AG09309 (cell line): ENCODE measurements at places on chromosomes 6 and 20.

DNA sequence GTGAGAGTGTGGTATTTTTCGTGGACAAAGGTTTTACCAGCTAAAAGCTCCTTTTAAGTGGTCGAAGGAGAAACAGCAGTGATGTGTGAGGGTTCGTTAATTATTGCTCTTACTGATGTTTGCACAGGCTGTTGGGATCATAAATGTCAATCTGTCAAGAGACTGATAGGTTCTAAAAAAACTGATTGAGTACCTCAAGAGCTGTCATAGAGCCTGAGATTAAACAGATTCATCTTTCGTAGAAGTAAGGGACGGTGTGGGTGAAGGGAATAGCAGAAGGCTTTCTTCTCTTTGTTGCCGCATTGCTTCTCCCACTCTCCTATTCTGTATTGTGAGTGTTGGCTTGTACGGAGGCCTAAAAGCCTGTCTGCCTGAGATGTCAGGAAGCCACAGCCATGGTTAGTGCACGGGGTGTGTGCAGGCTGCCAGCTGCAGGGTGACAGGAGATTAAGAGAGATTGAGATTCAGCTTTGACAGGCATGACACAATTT, 291.0 kb downstream of the ZFAND3 start:
- no peak for DNase-seq

DNA sequence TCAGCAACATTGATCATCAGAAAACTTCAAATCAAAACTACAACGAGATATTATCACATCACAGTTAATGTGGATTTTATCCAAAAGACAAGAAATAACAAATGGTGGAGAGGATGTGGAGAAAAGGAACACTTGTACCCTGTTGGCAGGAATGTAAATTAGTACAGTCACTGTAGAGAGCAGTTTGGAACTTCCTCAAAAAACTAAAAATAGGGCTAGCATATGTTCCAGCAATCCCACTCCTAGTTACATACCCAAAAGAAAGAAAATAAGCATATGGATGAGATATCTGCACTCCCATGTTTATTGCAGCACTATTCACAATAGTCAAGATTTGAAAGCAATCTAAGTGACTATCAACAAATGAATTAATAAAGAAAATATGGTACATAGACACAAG, 887.7 kb upstream of the MAN1A1 start:
- DNase-seq: no peak

- DNase-seq: no peak
Measured at GRCh38 chr6:137320271-137320670, 101.1 kb upstream of the IFNGR1 start.

GRCh38 chr20:9053108-9053507, 15.8 kb upstream of the PLCB4 start:
- DNase-seq: no peak

DNA sequence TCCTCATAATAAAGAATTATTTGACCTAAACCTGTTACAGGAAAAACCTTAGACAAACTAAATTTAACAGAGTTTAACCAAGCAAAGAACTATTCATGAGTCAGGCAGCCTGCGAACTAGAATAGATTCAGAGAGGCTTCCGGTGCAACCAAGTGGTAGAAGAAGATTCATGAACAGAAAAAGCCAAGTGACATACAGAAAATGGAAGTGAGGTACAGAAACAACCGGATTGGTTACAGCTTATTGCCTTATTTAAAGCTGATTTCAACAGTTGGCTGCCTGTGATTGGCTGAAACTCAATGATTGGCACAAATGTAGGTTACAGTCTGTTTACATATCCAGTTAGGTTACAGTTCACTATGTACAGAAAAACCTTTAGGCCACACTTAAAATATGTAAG, 10.1 kb downstream of the PPP1R3G start:
- no peak for DNase-seq

- no peak for DNase-seq
Measured at GRCh38 chr20:36496707-36497669, 44.3 kb upstream of the MYL9 start.

DNA sequence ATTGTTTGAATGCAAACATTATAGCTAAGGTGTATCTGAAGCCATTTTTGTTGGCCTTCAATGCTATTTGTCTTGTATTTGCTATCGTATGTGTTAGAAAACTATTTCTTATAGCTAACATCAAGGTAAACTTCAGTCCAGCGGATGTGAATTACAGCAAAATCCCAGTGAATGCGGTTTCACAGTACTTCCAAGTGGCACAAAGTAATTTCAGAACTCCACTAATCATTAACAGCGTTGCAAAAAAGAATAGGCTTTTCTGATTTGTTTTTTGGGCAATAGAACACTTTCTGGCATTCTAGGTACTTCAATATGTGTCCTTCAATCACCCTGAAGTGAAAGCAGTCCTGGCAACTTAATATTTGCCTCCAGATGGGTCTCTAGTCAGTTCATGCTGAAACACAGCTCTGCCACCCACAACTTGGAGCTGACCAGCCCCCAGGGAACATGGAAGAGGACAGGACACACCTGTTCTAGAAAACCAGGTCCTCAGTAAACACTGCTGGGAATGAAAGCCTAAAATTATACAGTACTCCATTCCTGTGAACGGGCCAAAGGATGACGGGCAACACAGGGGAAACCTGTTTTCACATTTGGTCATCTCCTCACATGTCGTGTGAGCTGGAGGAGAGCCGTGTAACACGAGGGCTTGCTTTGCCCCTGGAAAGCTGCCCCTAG, 9.7 kb upstream of the MRPS10 start:
- DNase-seq: no peak

- no peak for DNase-seq
Measured at GRCh38 chr6:25199544-25199943, 79.6 kb upstream of the CARMIL1 start.

GRCh38 chr20:2080532-2081224, 20.9 kb upstream of the STK35 start:
- DNase-seq: no peak

- no peak for DNase-seq
Measured at GRCh38 chr6:131997429-131998153, 46.4 kb upstream of the CCN2 start.

- DNase-seq: no peak
Measured at GRCh38 chr6:37293426-37293825, 35.5 kb upstream of the TMEM217 start.

DNA sequence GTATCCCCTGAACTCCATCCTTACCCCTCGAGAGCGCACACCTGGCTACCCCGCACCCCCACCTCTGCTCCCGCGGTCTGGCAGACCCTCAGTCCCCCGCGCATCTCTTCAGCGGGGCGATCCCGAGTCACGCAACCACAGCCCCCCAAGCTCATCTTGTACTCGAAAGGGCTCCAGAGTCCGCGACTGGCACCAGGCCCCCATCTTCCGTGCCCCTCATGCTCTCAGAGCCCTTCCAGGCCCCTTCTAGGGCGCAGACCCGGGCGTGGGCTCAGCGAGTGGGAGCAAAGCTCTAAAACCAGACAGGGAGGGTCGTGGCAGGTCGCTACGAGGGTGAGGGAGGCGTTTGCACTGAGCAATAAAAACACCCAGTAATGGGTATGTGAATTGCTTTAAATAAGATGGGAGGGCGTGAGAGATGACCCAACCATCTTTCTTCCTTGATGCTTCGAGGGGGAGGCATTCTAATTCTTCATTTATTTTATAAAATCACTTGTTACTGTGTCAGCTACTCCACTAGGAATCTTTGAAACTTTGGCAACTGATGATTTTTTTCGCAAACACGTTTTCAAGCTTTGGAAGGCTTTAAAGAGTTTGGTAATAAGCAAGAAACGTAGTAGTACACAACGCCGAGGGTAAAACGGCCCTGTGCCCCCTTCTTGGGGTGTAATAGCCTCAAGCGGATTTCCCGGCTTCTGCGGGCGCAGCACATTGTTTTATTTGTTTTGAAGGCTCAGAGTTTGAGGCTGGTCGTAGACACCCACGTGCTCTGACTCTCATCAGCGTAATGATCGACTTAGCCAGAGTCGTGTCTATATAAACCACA, 42.6 kb upstream of the SUPT3H start:
- DNase-seq: no peak

- DNase-seq: no peak
Measured at GRCh38 chr20:47878601-47879027, 93.3 kb upstream of the SULF2 start.

DNA sequence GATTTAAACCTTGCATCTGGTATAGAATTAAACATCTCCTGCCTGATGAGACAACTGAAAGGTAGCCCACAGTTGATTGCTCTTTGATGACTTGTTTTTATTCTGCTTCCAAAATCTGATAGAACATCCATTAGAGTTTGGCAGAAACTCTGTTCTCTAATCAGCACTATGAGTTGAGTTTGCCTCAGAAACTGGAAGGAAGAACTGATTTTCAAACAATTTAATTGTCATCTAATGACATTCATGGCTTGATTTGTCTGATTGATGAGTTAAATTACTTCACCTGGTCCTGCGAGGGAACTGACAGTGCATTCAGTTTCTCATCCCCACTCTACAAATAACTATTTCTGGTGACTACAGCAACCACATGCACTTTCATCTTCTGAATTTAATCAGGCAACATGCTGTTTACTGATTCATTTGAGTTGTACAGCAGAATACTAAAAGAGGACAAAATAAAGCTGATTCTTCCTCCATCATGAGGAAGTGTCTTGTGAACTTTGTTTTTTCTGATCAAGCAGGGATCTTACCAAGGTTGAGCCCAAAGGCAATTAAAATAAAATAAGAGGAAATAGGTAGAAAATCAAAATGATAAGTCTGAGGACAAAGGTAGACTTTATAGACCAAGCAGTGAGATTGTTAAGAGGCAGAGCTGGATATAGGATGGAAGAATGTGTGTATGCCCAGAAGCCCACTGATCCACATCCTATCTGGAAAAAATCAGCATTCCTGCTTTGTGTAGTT, 15.7 kb upstream of the MRAP2 start:
- DNase-seq: no peak

- DNase-seq: no peak
Measured at GRCh38 chr6:42294759-42295158, 77.1 kb upstream of the MRPS10 start.
